ENCODE measurements at places on chromosomes 1 and 21.

DNA sequence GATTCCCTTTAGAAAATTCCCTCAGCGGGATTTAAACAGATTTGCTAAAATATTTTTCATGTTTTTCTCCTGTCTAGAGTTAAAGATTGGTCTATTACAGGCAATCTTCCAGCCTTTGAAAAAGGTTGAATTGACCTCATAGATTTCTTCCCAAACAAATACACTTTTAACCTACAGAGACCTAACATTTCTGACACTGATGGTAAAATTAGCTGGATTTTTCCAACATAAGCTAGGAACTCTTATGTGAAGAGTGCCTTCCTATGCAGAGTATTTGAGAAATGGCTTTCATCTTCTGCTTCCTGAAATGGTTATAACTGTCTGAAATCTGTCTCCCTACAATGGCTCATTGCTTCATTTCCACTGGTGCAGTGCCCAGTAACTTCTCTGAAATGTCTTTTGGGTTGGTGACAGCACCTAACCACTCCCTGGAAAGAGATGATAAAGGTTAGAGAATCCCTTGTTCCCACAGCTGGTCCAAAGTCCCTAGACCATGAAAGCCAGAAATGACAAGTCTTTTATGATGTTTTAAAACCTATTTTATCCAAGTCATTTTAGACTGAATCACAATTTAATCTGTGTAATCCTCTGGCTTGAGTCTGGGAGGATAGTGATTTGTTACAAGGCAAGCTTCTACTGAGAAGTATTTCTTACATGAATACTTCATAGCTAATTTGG, 269.4 kb downstream of the BACH1 start:
- no peak for DNase-seq

GRCh38 chr1:69728206-69728605, 160.5 kb downstream of the LRRC7 start:
- no peak for DNase-seq

- no peak for DNase-seq
Measured at GRCh38 chr1:20823845-20824244, 36.7 kb upstream of the HP1BP3 start.

- DNase-seq: no peak
Measured at GRCh38 chr1:99264201-99265021, at the start of gene PLPPR4. TSS of gene PLPPR4 (plus strand) at chr1:99264492. CDS start at chr1:99264594, 102 bp downstream.
